ENCODE measurements at places on chromosomes 5 and 9. TPM values are rescaled to one million over a fixed set of nuclear protein-coding genes. Genes with fewer than 3 reads are reported as not detected.
A peak's percentile ranks its signal among the peaks of the same experiment; 100 is the strongest.

- DNase-seq: no peak
Measured at GRCh38 chr5:127176769-127177168, 103.5 kb upstream of the C5orf63 start.

GRCh38 chr9:4022435-4023067 lies 277.3 kb downstream of the GLIS3 start:
- DNase-seq: no peak

GRCh38 chr9:97981846-97982682 lies 1.1 kb upstream of the ANP32B start:
- peak; percentile 45 for DNase-seq

DNA sequence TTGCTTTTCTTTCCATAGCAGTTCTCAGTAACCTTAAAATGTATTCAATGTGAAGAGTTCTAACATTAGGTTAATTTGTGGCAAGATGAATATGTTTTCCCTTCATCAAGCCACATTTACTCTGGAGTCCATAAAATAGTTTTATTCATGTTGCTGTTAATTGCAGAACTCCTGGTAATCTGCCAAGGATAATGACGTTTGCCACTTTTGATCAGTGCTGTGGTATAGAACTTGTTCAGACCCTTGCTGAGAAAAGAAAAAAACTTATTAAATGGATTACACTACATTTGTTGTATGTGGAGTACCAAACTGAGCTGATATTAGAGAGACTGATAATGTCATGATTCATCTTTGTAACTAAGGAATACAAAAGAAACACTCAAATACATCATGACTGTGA lies 212.4 kb upstream of the DMAC1 start:
- no peak for DNase-seq

DNA sequence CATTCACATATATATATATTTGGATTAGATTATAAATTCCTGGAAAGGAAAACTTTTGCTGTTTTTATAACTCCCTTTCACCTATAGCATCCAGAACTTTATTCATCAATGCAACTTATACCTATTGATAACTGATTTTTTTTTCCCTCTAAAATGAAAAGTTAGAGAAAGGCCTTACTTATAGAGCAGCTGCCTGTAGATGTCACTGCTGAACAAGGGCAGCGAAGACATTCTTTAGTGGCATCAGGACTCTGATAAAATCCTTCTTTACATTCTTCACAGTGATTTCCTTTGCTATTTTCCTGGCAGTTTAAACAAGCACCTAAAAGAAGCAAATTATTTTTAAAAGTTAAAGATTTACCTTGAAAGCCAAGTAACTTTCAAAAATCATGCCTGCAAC lies 32.3 kb upstream of the CDK5RAP2 start:
- DNase-seq: no peak

- peak; percentile 19 for DNase-seq
Measured at GRCh38 chr9:107484117-107484723, 5.3 kb downstream of the KLF4 start.

- no peak for DNase-seq
Measured at GRCh38 chr5:43303242-43303641, 10.0 kb downstream of the HMGCS1 start.

- no peak for DNase-seq
Measured at GRCh38 chr5:151060742-151061141, 20.1 kb downstream of the TNIP1 start.

Gene SPINK6
- total RNA-seq: not detected

Gene TAF11L5
- not detected for total RNA-seq

Gene SLC6A18
- total RNA-seq: not detected

Gene FOXD4L5
- 0.07 TPM for total RNA-seq

Gene CCL27
- 1.0 TPM for total RNA-seq

Gene GZMA
- not detected for total RNA-seq

Gene HACD4
- total RNA-seq: 1.2 TPM

Gene MLANA
- total RNA-seq: not detected

Gene MCCC2
- total RNA-seq: 65.0 TPM

Gene GABBR2
- total RNA-seq: 0.92 TPM
